ENCODE measurements at places on chromosomes 2 and 18.

DNA sequence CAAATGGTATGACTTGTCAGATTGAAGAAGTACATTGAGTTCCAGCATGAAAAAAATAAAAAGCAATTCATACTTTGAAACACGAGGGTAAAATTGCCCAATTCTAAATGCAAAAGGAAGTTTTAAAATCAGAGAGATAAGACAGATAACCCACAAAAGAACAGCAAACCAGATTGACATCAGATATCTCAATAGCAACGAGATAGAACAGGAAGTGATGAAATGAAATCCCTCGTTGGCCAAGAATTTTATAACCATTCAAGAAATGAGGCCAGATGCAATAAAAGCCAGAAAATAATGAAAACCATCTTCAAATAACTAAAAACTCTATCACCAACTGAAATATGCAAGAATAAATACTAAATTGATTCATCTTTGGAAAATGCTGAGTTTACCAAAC, 172.8 kb downstream of the CD226 start:
- DNase-seq: no peak

GRCh38 chr18:55096263-55096951, 137.1 kb upstream of the CCDC68 start:
- DNase-seq: no peak

GRCh38 chr18:3250237-3251107, 2.9 kb downstream of the MYL12A start:
- DNase-seq: no peak

DNA sequence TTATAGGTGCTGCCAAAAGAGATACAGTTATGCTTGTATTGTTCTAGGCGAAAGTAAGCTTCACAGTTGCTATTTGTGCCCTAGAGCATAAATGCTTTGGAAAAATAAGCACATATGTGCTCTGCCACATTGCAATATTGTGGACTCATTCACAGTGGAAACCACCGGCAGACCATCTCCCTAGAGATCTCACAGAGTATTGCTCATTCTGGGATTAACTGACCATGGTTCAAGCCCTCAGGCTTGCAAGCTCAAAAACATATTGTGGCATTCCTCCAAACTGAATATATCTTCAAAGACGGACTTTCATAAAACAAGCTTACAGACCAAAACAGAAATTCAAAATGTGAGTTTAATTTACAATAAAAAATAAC, 158.2 kb upstream of the CCDC150 start:
- no peak for DNase-seq

DNA sequence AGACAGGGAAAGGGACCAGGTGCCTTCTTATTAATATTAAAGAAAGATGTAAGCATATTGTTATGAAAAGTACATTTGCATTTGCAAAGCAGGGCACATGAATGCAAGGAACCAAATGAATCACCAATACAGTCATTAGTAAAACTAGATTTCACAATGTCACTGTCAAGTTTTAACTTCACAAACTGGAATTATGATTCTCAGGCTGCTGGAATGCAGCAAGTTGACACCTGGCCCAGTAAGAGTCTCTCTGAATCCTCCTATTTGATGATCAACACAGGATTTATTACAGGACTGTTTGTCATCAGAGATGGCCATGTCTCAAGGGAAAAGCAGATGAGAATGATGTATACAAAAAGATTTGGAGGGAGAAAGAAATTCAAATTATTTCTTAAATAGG, 72.9 kb upstream of the STK39 start:
- no peak for DNase-seq

DNA sequence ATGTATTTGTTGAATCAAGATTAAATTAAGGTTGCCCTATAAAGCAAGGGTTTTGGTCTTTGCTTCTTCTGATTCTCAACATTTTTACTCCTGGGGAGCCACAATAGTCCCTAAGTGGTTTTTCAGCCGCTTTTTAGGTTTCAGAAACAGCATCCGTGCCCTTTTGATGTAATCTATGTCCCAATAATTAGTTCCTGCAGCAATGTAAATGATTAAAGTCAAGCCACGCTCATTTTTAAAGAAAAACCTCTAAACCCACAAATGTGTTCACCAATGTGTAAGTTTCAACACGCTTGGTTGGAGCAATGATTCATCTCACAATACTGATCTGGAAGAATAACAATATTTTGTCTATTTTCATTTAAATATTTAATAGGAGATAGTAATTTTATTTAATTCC, 5.6 kb downstream of the ARL4C start:
- no peak for DNase-seq

DNA sequence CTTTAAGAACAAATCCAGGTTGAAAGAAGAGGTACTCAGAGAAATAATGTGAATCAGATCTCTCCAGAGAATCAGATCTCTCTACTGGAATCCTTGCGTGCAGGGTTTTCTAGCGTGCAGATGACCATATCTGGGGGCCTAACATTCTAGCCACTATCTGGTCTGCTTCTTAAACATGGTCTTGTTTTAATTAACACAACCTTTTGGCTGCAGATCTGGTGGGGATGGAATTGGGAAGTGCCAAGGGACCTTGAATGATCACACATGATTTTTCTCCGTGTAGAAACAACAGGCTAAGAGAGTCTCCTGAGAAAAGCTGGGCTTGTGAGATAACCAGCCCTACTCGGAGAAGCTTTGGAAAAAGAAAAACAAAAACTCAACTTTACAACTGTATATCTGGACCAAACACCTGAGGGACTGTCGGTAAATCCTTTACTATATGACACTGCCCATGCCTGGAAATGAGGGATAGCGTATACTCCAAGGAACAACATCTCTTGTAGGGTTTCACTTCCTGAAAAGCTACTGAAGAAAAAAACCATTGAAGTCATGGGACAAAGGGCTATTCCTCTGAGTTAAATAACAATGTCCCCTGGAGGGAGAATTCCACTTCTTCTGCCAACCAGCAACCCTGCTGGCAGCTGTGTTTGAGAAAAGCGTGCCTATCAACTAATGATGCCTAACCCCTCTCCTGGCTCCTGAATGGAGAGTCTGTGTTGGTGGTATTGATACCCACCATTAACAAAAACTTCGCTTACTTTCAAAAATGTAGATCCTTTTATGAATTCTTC, 171.0 kb upstream of the REV1 start:
- no peak for DNase-seq

DNA sequence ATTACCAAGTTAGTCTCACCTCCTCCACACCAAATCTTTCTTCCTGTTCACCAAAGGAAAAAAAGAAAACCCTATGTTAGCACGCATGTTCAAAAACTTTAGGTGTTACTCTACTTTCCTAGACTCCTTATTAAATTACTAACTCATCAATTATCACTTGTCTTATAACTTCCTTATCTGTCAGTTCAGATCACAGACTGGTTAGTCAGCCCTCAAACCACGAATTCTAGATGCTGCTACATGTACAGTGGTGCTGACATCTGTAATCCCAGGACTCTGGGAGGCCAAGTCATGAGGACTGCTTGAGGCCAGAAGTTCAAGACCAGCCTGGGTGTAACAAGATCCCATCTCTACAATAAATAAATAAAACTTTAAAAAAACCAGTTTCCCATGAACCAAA, 3.5 kb downstream of the YWHAQ start:
- DNase-seq: no peak

DNA sequence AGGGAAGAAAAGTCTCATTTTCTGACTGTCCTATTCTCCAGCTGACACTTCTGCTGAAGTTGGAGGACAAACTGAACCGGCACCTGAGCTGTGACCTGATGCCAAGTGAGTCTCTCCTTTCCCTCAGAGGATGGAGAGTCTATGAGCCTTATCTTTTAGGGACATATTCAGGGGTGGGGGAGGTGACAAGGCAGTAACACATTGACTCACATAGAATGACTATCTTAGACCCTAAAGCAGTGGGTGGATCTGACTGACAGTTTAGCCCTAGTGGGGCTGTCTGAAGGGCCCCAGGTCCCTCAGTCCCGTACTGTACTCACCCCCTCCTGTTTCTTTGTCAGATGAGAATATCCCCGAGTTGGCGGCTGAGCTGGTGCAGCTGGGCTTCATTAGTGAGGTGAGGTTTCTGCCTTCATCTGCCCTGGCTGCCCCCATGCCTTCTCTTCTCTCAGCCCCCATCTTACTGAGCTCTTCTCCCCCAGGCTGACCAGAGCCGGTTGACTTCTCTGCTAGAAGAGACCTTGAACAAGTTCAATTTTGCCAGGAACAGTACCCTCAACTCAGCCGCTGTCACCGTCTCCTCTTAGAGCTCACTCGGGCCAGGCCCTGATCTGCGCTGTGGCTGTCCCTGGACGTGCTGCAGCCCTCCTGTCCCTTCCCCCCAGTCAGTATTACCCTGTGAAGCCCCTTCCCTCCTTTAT, 805 bp upstream of the KRTCAP3 start:
- DNase-seq: no peak

GRCh38 chr2:144629935-144630334, 110.0 kb upstream of the ZEB2 start:
- no peak for DNase-seq

DNA sequence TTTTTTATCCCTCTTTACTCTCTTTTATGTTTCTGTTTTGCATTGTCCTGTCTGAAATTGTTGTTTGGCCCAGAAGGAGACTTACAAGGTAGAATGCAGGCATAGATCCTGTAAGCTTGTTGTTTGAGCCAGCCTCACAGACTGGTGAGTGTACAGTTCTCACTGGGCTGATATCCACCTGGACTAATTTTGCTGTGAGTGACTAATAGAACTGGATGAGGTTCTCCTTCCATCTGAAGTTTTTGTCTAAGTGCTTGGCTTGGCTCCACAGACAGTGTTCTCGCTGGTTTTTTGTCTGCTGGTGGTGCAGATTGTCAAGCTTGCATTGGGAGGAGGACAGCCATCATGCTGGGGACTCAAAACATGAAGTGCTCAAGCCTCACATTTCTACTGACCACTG, 495.7 kb downstream of the TSN start:
- no peak for DNase-seq

- no peak for DNase-seq
Observed at GRCh38 chr2:176003958-176004357, 1.9 kb upstream of the LNPK start.

GRCh38 chr2:1758171-1758570, 13.9 kb upstream of the PXDN start:
- no peak for DNase-seq

- DNase-seq: no peak
Observed at GRCh38 chr2:47070920-47071824, 83.9 kb downstream of the STPG4 start.

GRCh38 chr2:46267616-46268015, 29.6 kb upstream of the EPAS1 start:
- no peak for DNase-seq

- no peak for DNase-seq
Observed at GRCh38 chr2:30809938-30810337, 2.7 kb upstream of the CAPN13 start.

DNA sequence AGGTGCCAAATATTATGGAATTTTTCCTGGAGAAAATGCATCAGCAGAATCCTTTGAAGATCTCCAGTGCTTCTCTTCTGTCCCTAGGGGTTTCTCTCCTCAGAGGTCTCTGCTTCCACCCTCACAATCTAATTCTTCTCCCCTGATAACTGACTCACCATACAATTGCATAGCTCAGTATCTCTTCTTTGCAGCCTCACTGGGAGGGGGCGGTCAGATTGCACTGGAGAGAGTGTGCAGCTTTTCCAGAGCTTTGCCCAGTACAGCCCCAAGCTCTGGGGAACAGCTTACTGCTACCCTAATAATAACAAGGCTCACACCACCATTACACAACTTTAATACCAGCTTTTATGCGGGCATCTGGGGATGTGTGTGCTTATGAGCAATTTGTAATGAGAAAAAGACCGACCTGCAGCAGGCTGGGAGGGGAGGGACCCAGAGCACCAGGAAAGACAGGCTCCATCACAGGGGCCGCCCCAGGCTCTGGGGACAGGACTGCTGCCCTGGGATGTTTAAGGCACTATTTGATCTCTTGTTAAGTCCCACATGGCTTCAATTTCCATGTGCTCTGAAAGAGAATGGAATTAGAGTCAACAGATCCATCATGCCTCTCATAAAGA, 276.6 kb upstream of the SIX2 start:
- DNase-seq: no peak

DNA sequence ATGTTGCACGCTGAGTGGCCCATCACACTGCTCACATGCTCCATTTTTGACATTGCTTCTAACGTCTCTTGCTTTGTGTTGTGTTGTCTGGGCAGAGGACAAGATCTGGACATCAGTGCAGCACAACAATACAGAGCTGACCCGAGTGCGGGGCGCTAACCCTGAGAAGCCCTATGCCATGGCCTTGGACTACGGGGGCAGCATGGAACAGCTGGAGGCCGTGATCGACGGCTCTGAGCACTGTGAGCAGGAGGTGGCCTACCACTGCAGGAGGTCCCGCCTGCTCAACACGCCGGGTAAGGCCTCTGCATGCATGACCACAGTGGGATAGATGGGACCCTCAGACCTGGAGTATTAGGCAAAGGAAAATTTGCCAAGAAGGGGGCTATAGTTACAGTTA, 622.6 kb downstream of the CNTNAP5 start:
- no peak for DNase-seq

- no peak for DNase-seq
Observed at GRCh38 chr2:11889101-11889850, 142.8 kb downstream of the LPIN1 start.

DNA sequence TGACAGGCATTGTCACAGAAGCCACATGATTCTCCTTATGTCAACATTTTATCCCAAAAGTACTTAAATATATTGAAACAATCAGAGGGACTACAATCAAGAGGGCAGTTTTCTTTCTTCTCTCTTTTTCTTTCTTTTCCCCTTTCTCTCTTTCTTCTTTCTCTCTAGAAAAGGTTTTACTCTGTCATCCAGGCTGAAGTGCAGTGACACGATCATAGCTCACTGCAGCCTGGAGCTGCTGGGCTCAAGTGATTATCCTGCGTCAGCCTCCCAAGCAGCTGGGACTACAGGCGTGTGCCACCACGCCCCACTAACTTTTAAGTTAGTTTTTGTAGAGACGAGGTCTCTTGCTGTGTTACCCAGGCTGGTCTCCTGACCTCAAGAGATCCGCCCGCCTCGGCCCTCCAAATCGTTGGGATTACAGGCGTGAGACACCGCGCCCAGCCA, 1.0 kb upstream of the PRKD3 start:
- no peak for DNase-seq

- no peak for DNase-seq
Observed at GRCh38 chr2:5035057-5035488, 657.1 kb upstream of the SOX11 start.

- DNase-seq: no peak
Observed at GRCh38 chr2:22281033-22281432, 1103.9 kb upstream of the KLHL29 start.

DNA sequence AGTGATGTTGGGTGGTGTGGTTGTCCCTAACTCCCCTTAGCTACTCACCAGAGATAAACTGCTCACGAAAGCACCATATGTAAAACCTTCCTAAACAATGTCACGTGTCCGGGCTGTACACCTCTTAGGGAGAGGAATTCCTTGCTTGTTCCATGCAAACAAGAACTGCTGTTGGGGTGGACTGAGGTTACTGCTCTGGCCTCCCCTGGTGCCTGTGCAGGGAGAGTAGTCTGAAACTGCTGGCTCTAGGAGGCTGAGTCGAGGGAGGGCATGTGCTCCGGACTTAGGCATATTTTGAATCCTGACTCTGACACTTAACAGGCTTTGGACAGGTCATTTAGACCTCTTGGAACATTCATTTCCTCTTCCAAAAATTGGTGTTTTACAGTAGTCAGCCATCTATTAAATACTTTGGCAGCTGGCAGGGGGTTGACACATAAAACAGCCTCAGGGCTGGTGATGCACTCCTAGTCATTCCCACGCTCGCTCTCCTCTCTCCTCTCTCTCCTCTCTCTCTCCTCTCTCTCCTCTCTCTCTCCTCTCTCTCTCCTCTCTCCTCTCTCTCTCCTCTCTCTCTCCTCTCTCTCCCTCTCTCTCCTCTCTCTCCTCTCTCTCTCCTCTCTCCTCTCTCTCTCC, 10.6 kb downstream of the THNSL2 start:
- no peak for DNase-seq
